ENCODE measurements at places on chromosomes 3 and 15.

- no peak for DNase-seq
Measured at GRCh38 chr3:25567388-25567787, 97.3 kb downstream of the TOP2B start.

- DNase-seq = no peak
Measured at GRCh38 chr15:84778194-84778593, 29.8 kb downstream of the ZNF592 start.

DNA sequence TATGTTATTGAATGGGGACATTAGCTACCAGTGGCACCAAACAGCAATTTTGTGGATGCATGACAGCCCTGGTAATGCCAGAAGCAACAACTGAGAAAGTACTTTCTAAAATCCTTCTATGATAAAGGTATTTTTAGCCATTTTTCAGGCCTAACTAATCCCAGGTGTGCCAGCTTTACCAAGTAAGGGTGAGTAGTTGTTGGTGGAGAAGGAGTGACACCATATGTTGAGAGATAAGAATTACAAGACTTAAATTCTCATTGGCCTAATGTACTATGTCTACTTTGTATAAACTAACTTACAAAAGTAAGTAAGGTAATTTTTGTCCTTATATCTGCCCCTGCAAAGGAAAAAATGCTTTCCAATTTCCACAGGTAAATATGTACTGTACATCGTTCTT lies 4.1 kb upstream of the COX17 start:
- DNase-seq = no peak

GRCh38 chr3:122533931-122534334 lies 19.2 kb upstream of the KPNA1 start:
- no peak for DNase-seq

DNA sequence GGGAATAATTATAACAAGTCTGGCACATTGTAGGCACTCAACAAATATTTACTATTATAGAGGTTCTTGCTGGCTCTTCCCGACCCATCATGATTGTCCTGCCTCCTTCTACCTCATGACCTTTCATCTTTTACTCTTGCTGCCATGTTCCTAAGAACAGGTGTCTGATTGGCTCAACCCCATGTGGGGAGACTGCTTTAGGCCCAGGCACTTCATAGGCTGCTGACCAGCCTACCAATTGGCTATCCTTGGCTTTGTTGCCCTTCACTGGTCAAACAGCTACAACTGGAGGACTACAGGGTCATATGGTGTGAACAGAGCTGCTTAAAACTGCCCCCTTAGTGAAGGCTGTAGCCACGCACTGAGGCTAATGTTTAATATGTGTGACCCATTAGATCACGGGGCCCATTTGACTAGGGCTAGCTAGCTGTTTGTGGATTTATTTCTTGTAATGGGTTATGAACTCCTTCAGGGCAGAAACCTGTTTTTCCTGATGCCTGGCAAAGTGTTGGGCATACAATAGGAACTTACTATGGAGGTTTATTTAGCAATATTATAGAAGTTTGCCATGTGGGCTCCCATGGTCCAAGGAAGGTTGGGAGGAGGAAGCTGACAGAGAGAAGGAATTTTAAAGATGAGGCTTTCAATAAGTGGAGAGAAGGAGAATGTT lies 239.9 kb upstream of the TBC1D5 start:
- no peak for DNase-seq

GRCh38 chr3:98395101-98395500 lies 4.6 kb downstream of the OR5K3 start:
- no peak for DNase-seq

DNA sequence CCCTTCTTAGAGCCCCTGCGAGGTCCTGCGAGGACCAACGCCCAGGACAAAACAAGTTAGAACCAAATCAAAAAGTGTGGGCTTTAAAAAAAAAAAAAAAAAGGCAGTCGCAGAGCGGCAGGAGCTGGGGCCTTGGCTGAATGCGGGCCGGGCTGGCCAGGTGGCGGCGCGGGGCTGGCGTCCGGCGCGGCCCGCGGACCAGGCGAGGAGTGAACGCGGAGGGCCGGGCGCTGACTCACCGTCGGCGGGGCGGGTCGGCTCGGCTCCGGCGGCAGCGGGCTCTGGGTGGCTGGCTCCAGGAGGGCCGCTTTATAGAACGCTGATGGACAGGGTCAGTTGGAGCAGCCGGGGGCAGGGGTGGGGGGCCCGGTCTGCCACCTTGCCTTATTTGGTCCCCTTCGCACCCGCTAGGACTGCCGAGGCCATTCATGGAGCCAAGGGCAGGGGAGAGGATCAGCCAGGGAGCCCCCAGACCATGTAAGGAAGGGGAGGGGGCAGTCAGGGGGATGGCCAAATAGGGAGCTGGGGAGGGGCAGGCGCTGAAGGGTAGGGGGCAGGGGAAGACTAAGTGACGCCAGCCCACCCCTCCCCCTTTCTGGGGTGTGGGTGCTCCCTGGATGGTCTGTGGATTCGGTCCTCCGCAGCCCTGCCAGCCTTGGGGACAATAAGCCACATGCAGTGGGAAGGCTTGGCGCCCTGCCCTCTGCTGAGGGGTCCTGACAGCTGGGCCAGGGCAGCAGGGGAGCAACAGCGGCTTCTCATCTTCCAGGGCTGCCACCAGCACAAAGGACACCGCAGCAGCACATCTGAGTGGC lies at the start of gene ACTC1:
Gene ACTC1 (minus strand): TSS at position 283 of the 815 bp plus-strand sequence. CDS start 741 bp downstream, outside the sequence.
- DNase-seq = peak; percentile 32

DNA sequence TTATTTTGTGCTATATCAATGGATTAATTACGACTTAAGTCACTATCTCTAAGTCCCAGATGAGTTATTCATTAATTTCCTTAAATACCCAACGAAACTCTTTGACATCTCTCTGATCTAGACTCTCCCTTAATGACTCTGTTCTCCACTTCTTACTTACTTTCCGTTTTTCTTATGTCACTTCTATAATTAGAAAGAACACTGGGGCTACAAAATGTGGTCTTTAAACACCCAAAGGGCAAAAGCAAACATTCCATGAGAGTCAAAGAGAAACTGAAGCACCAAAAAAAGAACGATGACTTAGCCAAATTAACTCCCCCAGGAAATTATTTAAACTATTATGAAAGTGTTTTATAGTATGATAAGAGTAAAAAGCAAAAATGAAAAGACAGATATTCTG lies 166.4 kb upstream of the UBE2E2 start:
- no peak for DNase-seq

DNA sequence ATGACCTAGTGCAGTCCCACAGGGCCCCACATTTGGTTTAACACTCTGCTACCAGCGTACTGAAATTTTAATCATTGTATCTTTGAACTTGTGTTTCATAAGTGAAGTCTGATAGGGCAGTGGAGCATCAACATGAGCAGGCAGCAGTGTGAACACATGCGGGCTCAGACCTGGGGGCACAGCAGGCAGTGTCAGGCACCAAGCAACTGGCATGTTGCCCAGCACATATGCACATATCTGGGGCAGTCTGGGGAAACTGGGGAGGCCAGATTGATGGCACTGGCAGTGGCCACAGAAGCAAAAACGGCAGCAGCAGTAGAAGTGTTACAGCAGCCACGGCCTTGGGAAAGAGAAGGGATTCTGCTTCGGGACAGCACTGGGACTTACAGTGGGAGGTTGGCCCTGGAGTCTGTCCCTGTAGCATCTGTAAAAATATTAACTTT lies 353.9 kb upstream of the KCNMB2 start:
- DNase-seq = no peak

DNA sequence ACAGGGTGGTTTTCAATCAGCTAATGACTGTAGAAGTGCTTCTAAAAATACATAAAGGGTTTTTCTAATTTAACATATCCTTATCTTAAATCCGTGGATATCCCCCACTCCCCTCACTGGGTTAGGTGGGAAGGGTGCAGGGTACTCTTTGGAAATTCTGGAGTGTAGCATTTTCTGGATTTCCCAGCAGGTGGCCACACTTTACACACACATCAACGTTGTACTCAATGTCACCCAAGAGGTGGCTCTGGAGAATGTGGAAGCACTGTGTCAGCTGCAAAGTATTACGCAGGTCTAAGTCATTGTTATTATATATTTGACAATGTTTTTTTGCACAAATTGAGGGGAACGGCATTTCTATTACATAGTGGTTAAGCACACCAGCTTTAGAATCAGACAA lies 168.8 kb downstream of the CHDH start:
- no peak for DNase-seq

DNA sequence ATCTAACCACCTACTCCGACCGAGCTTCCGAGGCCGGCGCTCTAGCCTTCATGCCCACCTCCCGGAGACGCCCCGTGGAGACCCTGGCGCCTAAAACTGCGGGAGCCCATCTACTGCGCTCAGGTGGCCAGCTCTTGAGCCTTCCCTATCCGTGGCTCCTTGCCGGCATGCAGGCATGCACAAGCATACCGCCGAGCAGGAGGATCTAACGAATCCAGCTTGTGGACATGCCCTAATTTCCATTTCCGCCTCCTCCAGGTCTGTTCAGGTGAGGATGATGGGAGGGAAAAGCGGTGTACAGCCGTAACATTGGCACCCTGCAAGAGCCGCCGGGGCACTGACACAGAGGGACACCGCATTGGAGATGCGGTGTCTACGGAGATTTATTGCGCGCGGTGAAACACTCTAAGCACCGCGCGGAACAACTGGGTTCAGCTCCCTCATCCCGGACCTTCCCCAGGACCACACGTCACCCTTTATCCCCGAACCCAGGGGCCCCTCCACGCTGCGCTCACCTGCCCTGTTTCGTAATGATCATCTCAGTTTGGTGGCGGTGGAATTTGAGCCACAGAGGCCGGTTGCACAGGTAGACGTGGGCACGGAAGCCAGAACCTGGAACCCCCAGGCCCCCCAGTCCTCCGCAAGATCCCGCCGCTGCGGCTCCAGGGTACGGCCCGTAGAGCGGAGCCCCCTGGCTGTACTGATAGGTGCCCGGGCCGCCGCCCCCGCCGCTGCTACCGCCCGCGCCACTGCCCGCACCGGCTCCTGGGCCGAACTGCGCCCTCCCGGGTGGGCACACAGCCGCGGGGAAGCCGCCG lies 1.0 kb downstream of the EOMES start:
- DNase-seq = no peak

- DNase-seq = no peak
Measured at GRCh38 chr3:161050935-161051334, 54.2 kb downstream of the B3GALNT1 start.

GRCh38 chr3:120420360-120420759 lies 30.4 kb downstream of the FSTL1 start:
- DNase-seq = no peak

DNA sequence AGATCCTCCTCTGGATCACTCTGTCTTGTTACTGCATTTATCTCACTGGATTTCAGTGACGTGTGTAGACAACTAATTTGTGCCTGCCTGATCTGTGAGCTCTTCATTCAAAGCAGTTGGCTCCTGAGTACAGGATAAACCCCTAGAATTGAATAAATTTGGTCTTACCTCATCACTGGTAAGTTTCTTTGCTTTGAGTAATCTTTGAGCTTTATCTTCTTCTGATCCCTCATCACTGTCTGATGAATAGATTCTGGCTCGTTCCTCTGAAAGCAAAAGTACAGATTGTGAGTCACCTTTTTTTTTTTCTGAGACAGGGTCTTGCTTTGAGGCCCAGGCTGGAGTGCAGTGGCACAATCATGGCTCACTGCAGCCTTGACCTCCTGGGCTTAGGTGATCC lies 24.5 kb downstream of the LEO1 start:
- no peak for DNase-seq

- DNase-seq = no peak
Measured at GRCh38 chr3:55305696-55306485, 181.2 kb downstream of the WNT5A start.

DNA sequence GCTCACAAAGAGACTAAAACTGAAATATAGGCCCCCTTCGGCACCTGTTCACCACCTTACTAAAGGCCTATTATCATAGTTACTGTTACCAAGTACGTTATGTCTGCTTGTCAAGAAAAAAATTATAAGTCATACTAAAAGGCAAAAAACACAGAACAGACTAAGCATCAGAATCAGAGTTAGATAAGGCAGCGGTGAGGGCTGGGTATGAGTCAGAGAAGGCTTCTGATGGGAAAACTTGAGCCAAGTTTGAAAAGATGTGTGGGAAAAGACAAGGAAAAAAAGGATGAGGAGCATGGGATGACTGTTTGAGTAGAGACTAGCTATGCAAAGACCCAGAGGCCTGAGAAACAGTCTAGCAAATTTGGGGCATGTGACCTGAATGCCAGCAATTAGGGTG lies 387.2 kb upstream of the SGO1 start:
- DNase-seq = no peak
